ENCODE measurements at places on chromosomes 13 and 19.

DNA sequence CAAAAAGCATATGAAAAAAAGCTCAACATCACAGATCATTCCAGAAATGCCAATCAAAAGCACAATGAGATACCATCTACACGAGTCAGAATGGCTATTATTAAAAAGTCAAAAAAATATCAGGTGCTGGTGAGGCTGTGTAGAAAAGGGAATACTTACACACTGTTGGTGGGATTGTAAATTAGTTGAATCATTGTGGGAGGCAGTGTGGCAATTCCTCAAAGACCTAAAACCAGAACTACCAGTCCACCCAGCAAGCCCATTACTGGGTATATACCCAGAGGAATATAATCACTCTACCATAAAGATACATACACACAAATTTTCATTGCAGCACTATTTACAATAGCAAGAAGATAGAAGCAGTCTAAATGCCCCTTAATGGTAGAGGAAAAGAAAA, 529.9 kb downstream of the SLITRK1 start:
- DNase-seq, result no peak
- H3K4me3 ChIP-seq, result no peak overlapping the region
- H3K27ac ChIP-seq, result no peak overlapping the region
- H3K27me3 ChIP-seq, result no peaks in the 10 kb centered on the region

DNA sequence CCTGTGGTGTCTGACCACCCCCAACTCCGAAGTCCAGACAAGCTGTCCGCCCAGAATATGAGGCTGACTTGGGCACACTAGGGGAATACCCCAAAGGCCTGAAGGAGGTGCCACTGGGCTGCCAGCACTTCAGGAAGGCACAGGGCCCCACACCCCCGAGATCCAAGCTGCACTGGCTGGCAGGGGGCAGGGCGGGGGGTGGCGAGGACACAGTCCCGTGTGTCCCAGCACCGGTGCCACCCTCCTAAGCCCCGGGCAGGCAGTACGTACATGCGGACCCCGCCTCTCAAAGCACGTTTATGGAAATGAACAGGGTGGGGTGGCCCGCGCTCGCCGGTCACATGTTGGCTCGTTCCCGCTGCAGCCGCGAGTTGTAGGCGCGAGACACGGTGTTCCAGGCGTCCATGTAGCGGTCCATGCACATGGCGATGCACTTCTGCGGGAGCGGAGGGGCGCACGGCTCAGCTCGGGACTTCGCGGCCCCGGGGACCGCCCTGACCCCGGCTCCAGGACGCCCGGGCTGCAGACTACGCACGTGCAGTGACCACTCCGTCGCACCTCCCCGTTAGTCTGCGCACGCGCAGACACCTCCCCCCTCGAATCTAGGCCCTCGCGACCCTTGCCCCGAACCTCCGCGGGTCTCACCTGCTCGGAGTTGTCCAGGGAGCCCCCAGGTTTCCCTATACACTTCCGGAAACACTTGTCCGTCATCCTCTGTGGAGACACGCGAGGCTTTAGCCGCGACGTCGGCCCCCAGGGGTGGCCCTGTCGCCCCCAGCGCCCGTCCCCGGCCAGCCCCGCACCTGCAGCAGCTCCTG, 566 bp downstream of the TIMM13 start:
- no peaks in the 10 kb centered on the region for H3K27me3 ChIP-seq
- peaks cover 24% of the 10 kb centered on the region for H3K4me1 ChIP-seq
- H3K4me3 ChIP-seq, result peak overlapping the region; percentile 98
- peak overlapping the region; percentile 96 for H3K27ac ChIP-seq
- H3K36me3 ChIP-seq, result peaks cover 60% of the 10 kb centered on the region

DNA sequence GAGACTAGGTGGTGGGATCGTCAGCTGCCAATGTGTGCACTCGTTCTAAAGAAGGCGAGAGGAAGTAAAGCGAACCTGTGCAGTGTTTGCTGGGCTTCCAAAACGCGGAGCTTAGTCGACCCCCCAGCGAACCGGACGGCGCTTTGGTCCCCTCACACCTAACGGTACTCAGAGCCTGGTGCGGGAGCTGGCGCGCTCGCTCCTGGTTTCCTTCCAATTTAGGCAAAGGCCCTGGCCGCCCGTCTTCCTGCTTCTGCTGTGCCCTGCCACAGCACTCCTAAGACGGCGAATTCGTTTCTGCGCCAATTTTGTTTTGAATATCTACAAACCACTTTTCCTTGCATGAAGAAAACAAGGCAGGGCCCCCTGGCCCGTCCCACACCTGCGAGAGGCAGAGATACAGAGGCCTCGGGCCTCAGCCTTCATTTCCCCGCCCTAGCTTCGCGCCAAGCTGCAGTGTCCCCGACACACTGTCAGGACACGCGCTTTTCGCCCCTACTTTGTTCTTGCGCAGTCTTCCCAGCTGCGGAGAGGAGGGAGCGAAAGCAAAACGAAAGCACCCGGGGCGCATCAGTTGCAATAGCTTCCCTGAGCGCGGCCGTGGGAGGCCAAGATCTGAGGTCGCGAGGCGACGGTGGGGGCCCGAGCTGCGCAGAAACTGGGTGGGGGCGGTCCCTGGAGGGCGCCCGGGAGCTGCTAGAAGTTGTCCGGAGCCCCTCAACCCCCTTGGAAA, 111.9 kb downstream of the KCNRG start:
- peak overlapping the region; percentile 88 for H3K27ac ChIP-seq
- peak overlapping the region; percentile 89 for H3K4me3 ChIP-seq
- no peaks in the 10 kb centered on the region for H3K27me3 ChIP-seq
- H3K4me1 ChIP-seq, result peaks cover 36% of the 10 kb centered on the region
- DNase-seq, result no peak

DNA sequence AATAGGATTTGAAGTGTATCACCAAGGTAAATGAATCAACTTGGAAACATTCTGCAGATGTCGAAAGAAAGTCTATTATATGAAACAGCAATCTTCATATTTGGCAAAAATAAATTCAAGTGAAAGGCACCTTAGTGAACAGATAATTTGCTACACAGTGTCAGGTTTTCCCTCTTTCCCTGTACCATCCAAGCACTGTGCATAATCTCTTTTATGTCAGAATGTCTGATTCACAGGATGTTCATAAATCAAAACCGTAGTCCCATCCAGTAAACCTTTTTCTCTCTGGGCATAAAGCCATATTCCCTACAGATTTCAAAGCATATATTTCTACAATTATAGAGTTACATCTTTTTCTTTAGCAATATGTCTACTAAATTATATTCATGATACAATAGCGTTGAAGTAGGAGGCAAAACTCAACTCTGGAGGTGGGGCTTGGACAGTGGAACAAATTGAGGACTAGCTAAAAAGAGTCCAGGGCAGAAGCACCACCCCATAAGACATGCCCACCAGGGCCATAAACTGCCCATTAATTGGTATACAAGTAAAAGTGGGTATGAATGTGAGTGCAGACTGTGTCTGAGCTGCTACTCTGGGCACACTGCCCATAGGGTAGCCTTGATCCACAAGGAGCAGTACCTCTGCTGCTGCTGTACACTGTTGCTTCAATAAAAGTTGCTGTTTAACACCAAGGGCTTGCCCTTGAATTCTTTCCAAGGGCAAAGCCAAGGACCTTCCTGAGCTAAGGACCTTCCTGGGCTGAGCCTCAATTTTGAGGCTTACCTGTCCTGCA, 72.1 kb upstream of the MYCBP2 start:
- H3K4me3 ChIP-seq, result no peak overlapping the region
- H3K27me3 ChIP-seq, result no peaks in the 10 kb centered on the region
- H3K27ac ChIP-seq, result no peak overlapping the region
- no peaks in the 10 kb centered on the region for H3K4me1 ChIP-seq

DNA sequence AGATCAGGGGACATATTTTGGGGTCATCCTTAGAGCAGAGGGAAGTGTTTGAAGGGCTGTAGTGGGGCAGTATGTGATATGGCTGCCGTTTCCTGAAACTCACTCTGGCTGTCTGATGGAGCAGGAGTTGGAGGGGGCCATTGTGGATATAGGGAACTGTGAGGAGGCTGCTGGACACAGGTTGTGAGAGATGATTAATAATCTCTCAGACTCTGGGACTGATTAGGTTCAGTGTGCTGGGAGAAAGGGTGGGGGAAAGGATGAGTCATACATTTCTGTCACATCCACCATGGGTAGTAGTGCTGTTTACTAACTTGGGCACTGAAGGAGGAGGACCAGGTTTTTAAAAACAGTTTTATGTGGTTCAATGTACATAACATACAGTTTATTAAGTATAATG, 4.8 kb downstream of the B3GLCT start:
- H3K4me3 ChIP-seq, result no peak overlapping the region
- H3K4me1 ChIP-seq, result peaks cover 24% of the 10 kb centered on the region
- H3K27ac ChIP-seq, result no peak overlapping the region
- H3K36me3 ChIP-seq, result no peaks in the 10 kb centered on the region

DNA sequence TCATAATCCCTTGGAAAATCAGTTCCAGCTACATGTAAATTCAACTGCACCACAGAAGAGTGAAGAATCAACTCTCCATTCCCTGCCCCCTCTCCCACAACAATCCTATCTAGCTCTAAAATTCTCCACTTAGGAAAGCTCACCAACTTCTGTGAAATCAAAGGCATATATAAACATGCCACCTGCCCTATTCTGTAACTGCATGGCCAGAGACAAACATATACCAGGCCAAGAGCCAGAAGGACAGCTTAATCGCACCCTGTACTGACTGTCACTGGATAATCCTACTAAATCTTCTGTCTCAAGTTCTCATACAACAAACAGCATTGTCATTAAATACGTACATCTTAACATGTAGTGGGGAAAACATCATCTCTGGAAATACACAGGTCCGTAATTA, 58.2 kb upstream of the EEF1AKMT1 start:
- H3K36me3 ChIP-seq, result peaks cover 33% of the 10 kb centered on the region
- peaks cover 8% of the 10 kb centered on the region for H3K4me1 ChIP-seq
- H3K27me3 ChIP-seq, result no peaks in the 10 kb centered on the region
- DNase-seq, result no peak
- no peak overlapping the region for H3K27ac ChIP-seq
- no peak overlapping the region for H3K4me3 ChIP-seq

GRCh38 chr13:111874981-111875380, 192.0 kb upstream of the SOX1 start:
- peaks cover 4% of the 10 kb centered on the region for H3K27me3 ChIP-seq
- H3K4me3 ChIP-seq, result no peak overlapping the region
- no peaks in the 10 kb centered on the region for H3K4me1 ChIP-seq
- H3K27ac ChIP-seq, result no peak overlapping the region

DNA sequence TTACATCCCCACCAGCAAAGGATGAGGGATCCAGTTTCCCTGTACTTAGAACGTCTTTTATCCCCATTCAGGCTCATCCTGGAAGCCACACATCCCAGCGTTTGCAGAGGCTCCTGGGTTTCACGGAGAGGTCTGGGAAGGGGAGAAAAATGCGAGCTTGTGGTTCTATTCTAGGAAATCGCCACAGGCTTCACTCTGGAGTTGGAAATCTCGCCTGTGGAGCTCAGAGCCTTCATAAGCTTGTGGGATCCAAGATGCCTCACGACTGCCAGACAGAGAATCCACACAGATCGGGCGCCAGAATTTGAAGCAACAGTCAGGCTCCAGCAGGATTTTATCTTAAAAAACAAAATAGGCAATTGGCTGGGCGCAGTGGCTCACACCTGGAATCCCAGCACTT, 157.9 kb downstream of the PTPRS start:
- H3K4me3 ChIP-seq, result no peak overlapping the region
- H3K27me3 ChIP-seq, result no peaks in the 10 kb centered on the region
- no peak overlapping the region for H3K27ac ChIP-seq
- no peaks in the 10 kb centered on the region for H3K36me3 ChIP-seq

- peaks cover 35% of the 10 kb centered on the region for H3K36me3 ChIP-seq
- no peaks in the 10 kb centered on the region for H3K27me3 ChIP-seq
- H3K27ac ChIP-seq, result no peak overlapping the region
- no peak overlapping the region for H3K4me3 ChIP-seq
- H3K4me1 ChIP-seq, result no peaks in the 10 kb centered on the region
Measured at GRCh38 chr19:40702337-40703012, 12.0 kb upstream of the NUMBL start.

- no peak overlapping the region for H3K27ac ChIP-seq
- H3K36me3 ChIP-seq, result peaks cover 27% of the 10 kb centered on the region
- no peaks in the 10 kb centered on the region for H3K4me1 ChIP-seq
- no peak overlapping the region for H3K4me3 ChIP-seq
Measured at GRCh38 chr13:41229356-41229755, 34.0 kb downstream of the MTRF1 start.

DNA sequence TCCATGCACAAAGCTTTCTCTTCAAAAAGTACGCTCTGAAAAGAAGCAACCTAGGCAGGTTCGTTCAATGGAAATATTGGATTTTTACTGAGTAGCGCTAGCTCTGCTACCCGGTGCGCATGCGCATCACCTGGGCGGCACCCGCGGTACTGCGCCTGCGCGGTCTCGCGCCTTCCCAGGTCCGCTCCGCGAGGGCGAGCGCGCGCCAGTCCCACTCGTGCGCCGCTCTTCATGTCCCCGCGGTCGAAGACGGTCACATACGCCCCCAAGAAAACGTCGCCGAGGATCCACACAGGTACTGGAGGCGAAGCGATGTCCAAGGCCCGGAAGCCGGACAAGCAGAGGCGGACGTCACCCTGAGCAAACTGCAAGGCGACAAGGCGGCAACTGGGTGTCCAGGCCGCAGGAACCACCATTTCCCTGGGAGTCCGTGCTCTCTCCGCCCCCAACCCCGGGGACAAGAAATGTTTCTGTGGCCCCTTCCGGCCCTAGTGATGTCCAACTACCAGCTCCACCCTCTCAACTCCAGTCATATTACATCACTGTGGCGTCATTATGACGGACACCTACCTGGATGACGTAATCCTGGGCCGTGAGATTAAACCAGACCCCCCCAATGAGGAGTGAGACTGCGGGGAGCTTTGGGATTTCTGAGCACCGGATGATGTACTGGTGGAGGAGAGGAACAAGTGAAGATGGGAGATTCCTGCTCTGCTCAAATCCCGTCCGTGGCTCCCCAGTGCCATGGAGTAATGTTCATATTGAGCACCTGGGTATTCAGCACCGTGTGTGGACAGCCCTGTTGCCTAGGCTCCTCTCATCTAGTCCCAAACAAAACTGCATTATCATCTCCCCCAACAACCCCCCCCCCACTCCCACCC, 4.8 kb upstream of the KCNC3 start:
- H3K4me3 ChIP-seq, result no peak overlapping the region
- no peaks in the 10 kb centered on the region for H3K27me3 ChIP-seq
- peaks cover 26% of the 10 kb centered on the region for H3K4me1 ChIP-seq
- no peak overlapping the region for H3K27ac ChIP-seq

GRCh38 chr19:29268103-29268502, 55.2 kb upstream of the UQCRFS1 start:
- H3K27me3 ChIP-seq, result no peaks in the 10 kb centered on the region
- H3K36me3 ChIP-seq, result no peaks in the 10 kb centered on the region
- H3K4me1 ChIP-seq, result no peaks in the 10 kb centered on the region
- no peak for DNase-seq
- H3K4me3 ChIP-seq, result no peak overlapping the region
- H3K27ac ChIP-seq, result no peak overlapping the region

All from DND-41 (cell line).